CD4-positive, alpha-beta T cell (primary cell): ENCODE measurements at places on chromosomes 2 and 18. TPM values are rescaled to one million over a fixed set of nuclear protein-coding genes. Genes with fewer than 3 reads are reported as not detected.

GRCh38 chr18:76373297-76373696, 121.7 kb downstream of the ZNF516 start:
- H3K27ac ChIP-seq = no peak overlapping the region
- peaks cover 2% of the 10 kb centered on the region for H3K36me3 ChIP-seq
- peaks cover 35% of the 10 kb centered on the region for H3K4me1 ChIP-seq
- DNase-seq = no peak

- no peaks in the 10 kb centered on the region for H3K4me1 ChIP-seq
- H3K36me3 ChIP-seq = no peaks in the 10 kb centered on the region
- DNase-seq = no peak
- no peaks in the 10 kb centered on the region for H3K27me3 ChIP-seq
- H3K27ac ChIP-seq = no peak overlapping the region
- H3K4me3 ChIP-seq = no peak overlapping the region
Observed at GRCh38 chr2:33791625-33792024, 192.5 kb upstream of the FAM98A start.

GRCh38 chr2:80454628-80455027, 150.1 kb upstream of the LRRTM1 start:
- no peak overlapping the region for H3K4me3 ChIP-seq
- no peaks in the 10 kb centered on the region for H3K4me1 ChIP-seq
- no peak overlapping the region for H3K27ac ChIP-seq
- H3K27me3 ChIP-seq = no peaks in the 10 kb centered on the region
- no peaks in the 10 kb centered on the region for H3K36me3 ChIP-seq

DNA sequence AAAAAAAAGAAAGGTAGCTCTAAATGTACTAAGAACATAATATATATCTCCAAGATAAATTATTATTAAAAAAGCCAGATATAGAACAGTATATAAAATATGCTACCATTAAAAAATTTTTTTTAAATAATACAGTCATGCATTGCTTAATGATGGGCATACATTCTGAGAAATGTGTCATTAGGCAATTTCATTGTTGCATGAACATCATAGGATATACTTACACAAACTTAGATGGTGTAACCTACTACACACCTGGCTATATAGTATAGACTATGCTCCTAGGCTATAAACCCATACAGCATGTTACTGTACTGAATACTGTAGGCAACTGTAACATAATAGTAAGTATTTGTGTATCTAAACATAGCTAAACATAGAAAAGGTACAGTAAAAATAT, 18.3 kb upstream of the LAPTM4A start:
- H3K36me3 ChIP-seq = no peaks in the 10 kb centered on the region
- no peak overlapping the region for H3K4me3 ChIP-seq
- peaks cover 2% of the 10 kb centered on the region for H3K27me3 ChIP-seq
- no peak overlapping the region for H3K27ac ChIP-seq
- DNase-seq = no peak

GRCh38 chr2:63631501-63631900, 42.7 kb downstream of the MDH1 start:
- H3K4me1 ChIP-seq = no peaks in the 10 kb centered on the region
- H3K27ac ChIP-seq = no peak overlapping the region
- H3K27me3 ChIP-seq = no peaks in the 10 kb centered on the region
- DNase-seq = no peak

DNA sequence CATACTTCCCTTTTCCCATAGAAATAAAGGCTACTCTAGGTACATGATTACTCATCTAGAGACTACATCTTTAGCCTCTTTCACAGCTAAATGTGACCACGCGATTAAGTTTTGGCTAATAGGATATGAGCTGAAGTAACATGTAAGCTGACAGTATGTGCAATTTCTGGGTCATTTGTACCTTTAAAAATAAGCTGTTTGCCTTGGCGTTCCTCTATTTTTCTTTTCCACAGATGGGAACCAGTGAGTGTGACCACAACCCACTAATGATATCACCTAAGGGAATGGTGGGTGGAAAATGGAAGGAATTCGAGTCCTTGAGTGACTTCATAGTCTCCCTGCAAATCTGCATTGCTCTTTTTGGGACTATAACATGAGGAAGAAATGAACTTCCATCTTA, 11.7 kb upstream of the NABP1 start:
- DNase-seq = no peak
- no peak overlapping the region for H3K27ac ChIP-seq
- H3K4me3 ChIP-seq = no peak overlapping the region
- no peaks in the 10 kb centered on the region for H3K36me3 ChIP-seq

The PDE1A gene
- not detected for total RNA-seq

The RASGRP3 gene
- total RNA-seq = 5.7 TPM

The LONRF2 gene
- total RNA-seq = 0.06 TPM

DNA sequence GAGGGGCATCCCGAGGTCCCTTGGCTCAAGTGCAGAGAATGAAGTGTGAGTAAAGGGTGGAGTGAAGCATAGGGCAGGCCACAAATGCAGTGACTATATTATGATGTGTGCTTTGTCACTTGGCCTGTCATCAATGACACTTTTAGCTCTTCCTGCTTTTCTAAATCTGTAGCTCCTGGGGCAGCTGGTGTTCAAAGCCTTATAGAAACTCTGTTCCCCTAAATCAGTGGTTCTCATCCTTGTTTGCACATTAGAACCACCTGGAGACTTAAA, 135.6 kb upstream of the LGALSL start:
- no peak for DNase-seq
- H3K27me3 ChIP-seq = no peaks in the 10 kb centered on the region

- no peak overlapping the region for H3K27ac ChIP-seq
- no peaks in the 10 kb centered on the region for H3K4me1 ChIP-seq
- H3K27me3 ChIP-seq = no peaks in the 10 kb centered on the region
- no peak overlapping the region for H3K4me3 ChIP-seq
Observed at GRCh38 chr2:87401726-87402345, 346.1 kb upstream of the PLGLB2 start.

GRCh38 chr2:71511776-71512175, 58.4 kb downstream of the DYSF start:
- H3K27ac ChIP-seq = no peak overlapping the region
- H3K4me1 ChIP-seq = no peaks in the 10 kb centered on the region
- no peaks in the 10 kb centered on the region for H3K36me3 ChIP-seq
- no peak for DNase-seq

The TBR1 gene
- not detected for total RNA-seq

- H3K36me3 ChIP-seq = no peaks in the 10 kb centered on the region
- DNase-seq = no peak
- peaks cover 35% of the 10 kb centered on the region for H3K4me1 ChIP-seq
- no peak overlapping the region for H3K27ac ChIP-seq
- no peak overlapping the region for H3K4me3 ChIP-seq
Observed at GRCh38 chr2:241767464-241768250, 9.0 kb upstream of the GAL3ST2 start.

DNA sequence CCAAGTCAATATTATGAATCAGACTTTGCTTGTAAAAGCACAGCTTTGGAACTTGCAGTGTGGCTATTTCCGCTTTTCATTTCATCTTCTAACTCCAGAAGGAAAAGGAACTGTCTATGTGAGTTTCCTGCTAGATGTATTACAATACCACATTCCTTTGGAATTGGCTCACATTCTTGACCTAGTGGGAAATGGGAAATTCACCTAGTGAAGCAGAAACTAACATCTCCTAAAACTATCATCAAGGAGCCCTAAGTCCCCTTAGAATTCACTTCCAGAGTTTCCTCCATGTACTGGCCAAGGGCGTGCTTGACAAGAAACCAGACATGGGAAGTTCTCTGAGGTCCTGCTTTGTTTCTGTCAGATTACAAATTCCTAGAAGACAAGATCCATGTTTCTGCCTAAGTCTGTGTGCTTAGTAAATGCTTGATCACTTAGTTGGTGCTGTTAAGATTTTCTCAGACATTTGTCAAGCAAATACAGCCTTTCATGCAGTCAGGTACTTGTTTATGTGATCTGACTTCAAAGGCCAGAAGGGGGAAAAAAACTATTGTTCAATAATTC, 275.7 kb upstream of the FN1 start:
- H3K27ac ChIP-seq = no peak overlapping the region
- no peaks in the 10 kb centered on the region for H3K4me1 ChIP-seq
- DNase-seq = no peak
- no peak overlapping the region for H3K4me3 ChIP-seq
- no peaks in the 10 kb centered on the region for H3K27me3 ChIP-seq

The VRK2 gene
- total RNA-seq = 11.1 TPM

- no peaks in the 10 kb centered on the region for H3K27me3 ChIP-seq
- no peak overlapping the region for H3K4me3 ChIP-seq
- DNase-seq = no peak
Observed at GRCh38 chr2:49108851-49109250, 45.5 kb downstream of the FSHR start.

DNA sequence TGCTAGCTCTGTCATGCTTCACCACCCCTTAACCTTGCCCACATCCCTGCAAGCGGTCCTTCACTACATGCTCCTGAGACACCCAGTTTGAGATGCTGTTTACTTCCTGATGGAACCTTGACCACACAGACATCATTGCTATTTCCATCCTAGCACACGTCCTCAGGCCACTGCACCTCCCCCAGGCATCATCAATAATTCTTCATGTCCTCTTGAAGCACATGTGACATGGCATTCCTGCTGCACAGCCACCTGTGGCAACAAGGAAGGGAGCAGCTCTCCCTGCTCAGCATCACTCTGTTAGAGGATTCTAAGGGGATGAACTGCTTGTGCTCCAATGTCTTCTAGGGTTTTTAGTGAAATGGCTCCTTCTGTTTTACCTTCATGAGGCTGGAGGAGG, 26.1 kb upstream of the ST3GAL5 start:
- no peaks in the 10 kb centered on the region for H3K4me1 ChIP-seq
- H3K27me3 ChIP-seq = no peaks in the 10 kb centered on the region
- no peak overlapping the region for H3K27ac ChIP-seq
- no peak for DNase-seq

The ALLC gene
- not detected for total RNA-seq

The SP140L gene
- 55.3 TPM for total RNA-seq

The M1AP gene
- total RNA-seq = not detected
